Hypothalamus (tissue), 51 donors: ENCODE measurements at places on chromosomes 4 and X.

GRCh38 chrX:154379569-154379951 is 465 bp downstream of the EMD start:
- no peak for DNase-seq

DNA sequence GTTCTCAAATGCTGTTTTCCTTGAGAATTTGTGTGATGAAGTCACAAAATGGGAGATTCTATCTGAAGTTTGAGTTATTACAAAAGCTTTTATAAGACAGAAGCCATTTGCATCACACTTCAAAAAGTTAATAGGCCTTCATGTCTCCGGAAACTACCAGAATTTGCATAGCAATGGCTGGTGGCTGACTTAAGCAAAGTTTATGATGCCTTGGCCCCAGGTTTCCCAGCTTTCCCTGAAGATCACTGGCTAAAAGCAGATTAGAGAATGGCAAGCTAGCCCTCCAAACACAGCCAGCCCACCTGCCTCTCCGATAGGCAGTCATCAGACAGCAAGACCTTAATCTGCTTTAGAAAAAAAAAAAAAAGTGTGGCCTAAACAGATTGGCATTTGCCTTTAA is 197.8 kb downstream of the HS3ST1 start:
- no peak for DNase-seq

DNA sequence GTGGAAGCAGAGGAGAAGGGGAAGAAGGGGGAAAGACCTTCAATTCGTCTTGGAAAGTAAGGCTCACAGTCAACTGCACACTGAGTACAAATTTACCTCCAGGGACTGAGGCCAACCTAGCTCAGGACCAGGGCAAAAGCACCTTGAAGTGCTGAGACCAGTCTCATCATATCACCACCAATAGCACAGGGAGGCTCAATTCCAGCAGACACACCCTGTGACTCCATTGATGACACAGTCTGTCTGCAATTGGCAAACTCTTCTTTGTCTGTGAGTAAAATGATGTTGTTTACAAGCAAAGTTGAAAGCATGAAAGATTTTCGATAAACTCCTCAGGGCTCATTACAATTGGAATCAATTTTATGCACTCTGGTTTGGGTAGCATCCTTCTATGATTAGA is 32.3 kb downstream of the TRIML1 start:
- DNase-seq = no peak

DNA sequence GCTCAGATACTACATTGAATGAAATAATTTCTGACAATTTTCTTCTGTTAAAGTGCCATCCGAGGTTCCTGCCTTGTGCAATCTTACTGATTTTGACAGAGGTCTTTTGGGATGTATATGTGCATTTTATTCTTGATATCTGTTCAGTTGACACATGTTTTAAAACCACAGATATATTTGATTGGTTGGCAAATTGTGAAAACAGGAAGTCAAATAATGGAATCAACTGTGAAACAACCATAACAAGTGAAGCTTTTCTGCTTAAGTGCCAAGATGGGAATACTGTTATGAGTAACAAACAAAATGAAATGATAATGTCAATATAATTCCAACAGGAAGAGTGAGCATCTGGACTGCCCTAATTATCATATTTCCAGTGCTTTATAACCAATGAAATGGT is 84.9 kb upstream of the TET2 start:
- no peak for DNase-seq

DNA sequence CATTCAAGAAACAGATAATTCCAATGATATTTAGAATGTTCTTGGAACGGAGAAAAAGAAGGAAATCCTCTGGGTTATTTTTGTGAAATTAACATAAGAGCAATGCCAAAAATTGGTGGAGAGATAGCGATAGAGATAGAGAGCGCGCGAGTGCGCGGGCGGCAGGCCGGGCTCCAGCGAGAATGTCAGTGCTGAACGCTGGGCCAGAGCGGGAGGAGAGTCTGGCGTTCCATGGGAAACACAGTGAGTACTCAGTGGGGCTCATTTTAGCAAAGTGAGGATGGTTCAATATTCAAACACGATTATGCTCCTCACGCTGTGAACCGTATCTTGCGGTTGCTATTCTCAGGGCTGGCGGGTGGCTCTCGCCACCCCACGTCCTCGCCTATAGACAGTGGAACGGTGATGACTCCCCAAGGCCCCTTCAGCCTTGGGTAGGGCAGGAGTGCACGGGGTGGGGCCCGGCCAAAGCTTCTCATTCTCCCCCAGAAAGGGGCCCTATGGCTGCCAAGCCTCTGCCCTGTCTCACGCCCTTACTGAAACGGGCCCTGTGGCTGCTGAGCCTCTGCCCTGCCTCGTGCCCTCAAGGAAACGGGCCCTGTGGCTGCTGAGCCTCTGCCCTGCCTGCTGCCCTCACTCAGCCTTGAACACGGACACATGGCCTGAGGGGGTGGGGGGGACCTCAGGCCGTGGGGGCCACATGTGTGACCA is 16.9 kb downstream of the CPLX1 start:
- no peak for DNase-seq

GRCh38 chr4:141905751-141906150 is 269.4 kb downstream of the IL15 start:
- DNase-seq = no peak

GRCh38 chr4:106584337-106584989 is 215.9 kb upstream of the GIMD1 start:
- no peak for DNase-seq

DNA sequence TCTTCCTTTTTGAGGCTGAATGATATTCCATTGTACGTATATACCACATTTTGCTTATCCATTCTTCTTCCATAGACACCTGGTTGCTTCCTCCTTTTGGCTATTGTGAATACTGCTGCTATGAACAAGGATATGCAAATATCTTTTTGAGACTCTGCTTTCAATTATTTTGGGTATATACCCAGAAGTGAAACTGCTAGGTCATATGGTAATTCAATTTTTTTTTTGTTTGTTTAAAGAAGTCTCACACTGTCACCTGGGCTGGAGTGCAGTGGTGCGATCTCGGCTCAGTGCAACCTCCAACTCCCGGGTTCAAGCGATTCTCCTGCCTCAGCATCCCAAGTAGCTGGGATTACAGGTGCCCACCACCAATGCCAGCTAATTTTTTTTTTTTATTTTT is 75.3 kb downstream of the METTL14 start:
- no peak for DNase-seq
